ENCODE measurements at places on chromosomes 16 and 17. TPM values are rescaled to one million over a fixed set of nuclear protein-coding genes. Genes with fewer than 3 reads are reported as not detected.

The CHRNE gene
- 0.87 TPM for total RNA-seq

The SHISA9 gene
- total RNA-seq = under 0.01 TPM

The ITGB3 gene
- total RNA-seq = 13.9 TPM

The IL4R gene
- total RNA-seq = 17.9 TPM

The PRSS36 gene
- total RNA-seq = 0.29 TPM

The KRT36 gene
- total RNA-seq = not detected

The HOXB7 gene
- total RNA-seq = 1.7 TPM

The RTN4RL1 gene
- total RNA-seq = 0.50 TPM

The CLEC18B gene
- 1.3 TPM for total RNA-seq

The RAD51D gene
- 16.4 TPM for total RNA-seq

The DLG4 gene
- 17.6 TPM for total RNA-seq

The KCTD19 gene
- total RNA-seq = 0.50 TPM

The KRTAP2-1 gene
- total RNA-seq = not detected

All from smooth muscle cell of trachea (primary cell).